NCI-H146 (cell line): ENCODE measurements at places on chromosomes 4 and X.

GRCh38 chrX:57918750-57919436 lies 8.6 kb upstream of the ZXDA start:
- DNase-seq: peak; percentile 51

GRCh38 chr4:24210332-24210902 lies 320.6 kb upstream of the PPARGC1A start:
- DNase-seq: no peak

DNA sequence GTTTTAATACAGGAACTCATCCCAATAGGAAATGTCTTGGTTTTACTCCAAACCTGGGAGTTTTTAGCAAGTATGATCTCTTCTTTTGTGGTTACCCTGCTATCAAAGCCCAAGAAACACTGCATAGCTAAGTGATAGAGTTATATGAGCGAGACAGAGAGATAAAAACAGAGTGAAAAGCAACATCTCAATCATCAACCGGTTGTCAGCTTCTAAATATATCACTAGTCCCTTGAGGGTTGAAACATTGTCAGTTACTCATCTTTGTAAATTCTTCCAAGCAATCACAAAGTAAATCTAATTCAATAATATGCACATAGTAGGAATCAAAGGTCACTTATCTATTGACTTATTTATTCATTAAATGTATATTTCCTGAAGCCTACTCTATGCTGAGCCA lies 483.9 kb downstream of the IDS start:
- no peak for DNase-seq

GRCh38 chr4:176380352-176381157 lies 60.8 kb downstream of the SPCS3 start:
- DNase-seq: peak; percentile 4

DNA sequence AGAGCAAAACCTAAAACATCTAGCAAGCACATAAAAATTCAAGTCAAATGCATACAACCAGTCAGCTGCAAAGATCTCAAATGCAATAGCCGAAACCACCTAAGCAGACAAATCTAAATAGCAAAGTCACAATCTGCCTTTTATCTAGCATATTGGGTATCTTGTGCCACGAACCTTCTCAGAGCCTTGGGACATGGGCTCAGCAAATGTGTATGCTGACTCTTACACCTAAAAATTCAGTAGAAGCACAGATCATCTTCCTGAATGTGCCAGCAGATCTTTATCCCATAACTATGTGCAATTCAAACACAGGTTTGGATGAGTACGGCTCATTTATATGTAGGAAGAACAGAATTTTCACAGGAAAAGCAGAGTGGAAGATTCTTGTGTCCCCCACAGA lies 492.1 kb downstream of the INPP4B start:
- DNase-seq: no peak

DNA sequence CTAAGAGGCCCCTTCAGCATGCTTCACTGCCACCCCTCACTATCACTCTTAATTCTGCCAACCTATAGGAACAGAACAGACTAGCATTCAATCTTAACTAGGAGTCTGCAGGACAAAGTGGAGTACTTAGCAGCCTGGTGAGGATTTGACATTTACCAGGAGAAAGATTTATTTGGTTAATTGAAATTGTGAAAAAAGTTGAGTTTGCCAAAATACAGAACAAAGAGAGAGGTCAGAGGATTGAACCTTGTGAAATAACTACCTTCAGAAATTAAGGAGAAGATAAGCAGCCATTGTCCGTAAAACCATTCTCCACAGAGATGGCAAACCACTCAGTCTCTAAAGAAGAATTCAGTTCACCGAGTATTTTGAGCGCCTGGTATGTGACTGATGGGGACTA lies 41.8 kb upstream of the IQCM start:
- no peak for DNase-seq

GRCh38 chr4:138162259-138162658 lies 79.9 kb downstream of the SLC7A11 start:
- no peak for DNase-seq

GRCh38 chrX:49291615-49292337 lies 11.7 kb upstream of the GAGE10 start:
- DNase-seq: peak; percentile 20

GRCh38 chr4:25061602-25062001 lies 30.9 kb upstream of the LGI2 start:
- no peak for DNase-seq

DNA sequence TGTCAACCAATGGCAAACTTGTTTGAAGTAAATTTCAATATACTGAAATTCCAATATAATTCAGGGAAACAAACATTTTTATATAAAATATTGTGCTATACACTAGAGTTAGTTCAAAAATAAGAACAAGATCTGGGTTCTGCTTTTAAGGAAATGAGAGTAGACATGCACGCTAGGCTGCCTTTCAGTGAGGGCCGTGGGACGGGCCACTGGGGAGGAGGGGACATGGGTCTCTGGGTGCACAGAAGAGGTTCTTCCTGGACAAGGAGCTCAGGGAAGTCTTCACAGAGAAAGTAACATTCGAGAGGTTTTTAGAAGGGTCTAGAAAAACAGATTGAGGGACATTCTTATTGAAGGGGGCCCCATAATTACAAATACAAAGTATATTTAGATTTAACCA lies 64.4 kb downstream of the SHROOM3 start:
- no peak for DNase-seq

DNA sequence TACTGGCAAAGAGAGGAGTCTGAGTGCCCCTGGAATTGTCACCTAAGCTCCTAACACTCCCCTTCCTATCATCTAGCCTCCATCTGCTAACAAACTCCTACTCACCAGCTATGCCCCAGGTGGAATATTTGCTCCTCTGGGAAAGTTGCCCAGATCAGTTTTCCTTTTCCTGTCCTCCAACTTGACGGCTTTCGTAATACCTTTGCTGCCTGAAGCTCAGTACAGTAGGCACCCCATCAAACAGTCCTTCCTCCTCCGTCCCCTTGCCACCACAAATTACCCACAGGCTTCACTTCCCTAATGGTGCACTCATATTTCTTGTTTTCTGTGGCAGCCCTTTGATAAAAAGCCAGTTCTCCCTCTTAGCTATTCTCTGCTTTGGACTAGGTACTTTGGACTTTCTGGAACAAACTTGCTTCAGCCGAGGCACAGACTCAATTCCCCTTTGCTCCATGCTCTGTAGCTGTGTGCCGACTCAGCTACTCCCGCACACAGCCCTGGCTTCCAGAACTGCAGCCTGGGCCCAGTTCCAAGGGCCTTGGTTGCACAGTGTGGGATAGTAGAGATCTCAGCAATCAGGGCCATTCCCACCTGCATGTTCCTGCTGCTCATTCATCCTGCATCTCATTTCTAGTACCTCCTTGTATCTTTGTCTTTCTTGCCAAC lies 605.1 kb downstream of the BCOR start:
- DNase-seq: no peak

- DNase-seq: no peak
These were observed 9.7 kb downstream of the GRIPAP1 start for GRCh38 chrX:48992341-48992740.

DNA sequence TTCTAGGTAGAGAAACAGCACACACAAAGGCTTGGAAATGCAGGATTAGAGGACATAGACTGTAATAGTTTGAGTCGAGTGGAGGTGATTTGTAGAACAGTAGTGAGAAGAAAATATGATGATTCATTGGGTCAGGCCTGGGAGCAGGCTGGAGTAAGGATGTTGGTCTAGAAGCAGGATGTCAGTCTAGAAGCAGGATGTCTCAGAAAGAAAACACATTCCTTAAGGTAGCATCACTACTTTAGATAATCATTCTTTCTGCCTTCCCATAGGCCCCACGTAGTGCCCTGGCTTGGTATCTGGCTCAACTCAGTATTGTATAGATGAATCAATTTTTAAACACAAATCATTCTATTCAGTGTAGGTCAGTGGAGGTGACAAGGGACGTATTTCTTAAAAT lies 11.2 kb upstream of the DACH2 start:
- no peak for DNase-seq

GRCh38 chrX:15350329-15350996 lies 15.1 kb upstream of the PIGA start:
- DNase-seq: no peak

DNA sequence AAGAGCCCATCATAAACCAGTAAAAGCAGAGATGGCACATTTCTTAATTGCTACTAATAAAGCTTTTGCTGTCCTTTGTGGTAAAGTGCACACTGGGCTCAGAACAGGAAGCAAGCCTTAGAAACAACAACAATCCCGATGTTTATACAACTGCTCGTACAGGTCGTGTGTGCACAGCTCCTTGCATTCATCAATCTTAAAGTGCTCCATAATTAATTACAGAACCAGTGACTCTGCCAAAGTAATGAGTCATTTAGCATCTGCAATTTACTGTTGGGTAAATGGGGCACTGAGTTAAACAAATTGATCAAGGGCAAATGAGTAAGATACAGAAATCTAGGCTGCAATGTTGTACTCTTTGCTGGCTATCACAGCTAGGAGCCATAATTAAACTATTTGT lies 61.3 kb upstream of the TXK start:
- peak; percentile 87 for DNase-seq

DNA sequence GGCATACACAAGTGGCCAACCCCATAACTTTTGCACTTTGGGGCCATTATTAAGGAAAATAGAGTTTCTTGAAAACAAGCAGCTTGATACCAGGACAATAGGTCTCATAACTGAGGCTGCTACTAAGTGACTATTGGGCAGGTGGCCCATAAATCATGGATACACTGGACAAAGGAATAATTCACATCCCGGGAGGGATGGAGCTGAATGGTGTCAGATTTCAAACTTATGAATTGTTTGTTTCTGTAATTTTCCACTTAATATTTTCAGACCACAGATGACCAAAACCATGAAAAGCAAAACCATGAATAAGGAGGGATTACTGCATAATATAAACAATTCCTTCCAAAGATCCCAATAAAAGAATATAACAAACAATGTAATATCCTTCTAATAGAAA lies 114.4 kb downstream of the WDFY3 start:
- peak; percentile 68 for DNase-seq

DNA sequence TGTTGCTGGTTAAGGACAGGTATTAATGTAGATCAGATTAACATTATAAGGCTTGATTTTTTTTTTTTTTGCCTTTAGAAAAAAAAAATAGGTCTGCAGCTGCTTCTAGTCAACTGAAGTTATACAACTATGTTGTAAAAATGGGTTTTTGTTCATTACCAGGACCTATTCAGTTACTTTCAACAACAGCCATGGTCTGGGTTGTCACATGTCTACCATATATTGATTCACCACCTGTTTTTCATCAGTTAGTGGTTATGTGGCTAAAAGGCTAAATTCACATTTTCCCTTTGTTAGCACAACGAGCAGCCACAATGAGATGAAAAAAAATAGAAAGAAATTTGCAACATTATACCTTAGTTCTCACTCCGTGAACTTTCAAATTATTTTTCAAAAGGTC lies 45.5 kb downstream of the GLRB start:
- no peak for DNase-seq

- DNase-seq: no peak
These were observed 19.9 kb downstream of the SORCS2 start for GRCh38 chr4:7212101-7212674.

DNA sequence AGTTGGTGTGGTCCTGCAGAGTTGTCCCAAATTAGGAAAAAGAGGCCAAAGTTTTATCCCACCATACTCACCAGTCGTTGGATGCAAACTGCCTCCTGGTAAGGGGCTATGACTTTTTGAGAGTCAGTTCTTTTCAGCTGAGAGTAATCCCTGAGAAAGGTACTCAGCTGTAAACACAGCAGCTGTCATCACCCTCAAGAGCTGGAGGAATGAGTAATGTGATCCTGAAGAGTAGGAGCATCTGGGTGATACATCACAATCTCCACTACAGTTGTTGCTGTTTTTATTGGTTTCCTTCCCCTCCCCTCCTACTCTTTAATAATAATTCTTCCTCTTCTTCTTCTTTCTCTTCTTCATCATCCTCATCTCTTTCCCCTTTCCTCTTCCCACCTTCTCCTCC lies 5.7 kb downstream of the MAGEE1 start:
- DNase-seq: no peak

- DNase-seq: no peak
These were observed 332.7 kb downstream of the UNC5C start for GRCh38 chr4:95215991-95216605.

DNA sequence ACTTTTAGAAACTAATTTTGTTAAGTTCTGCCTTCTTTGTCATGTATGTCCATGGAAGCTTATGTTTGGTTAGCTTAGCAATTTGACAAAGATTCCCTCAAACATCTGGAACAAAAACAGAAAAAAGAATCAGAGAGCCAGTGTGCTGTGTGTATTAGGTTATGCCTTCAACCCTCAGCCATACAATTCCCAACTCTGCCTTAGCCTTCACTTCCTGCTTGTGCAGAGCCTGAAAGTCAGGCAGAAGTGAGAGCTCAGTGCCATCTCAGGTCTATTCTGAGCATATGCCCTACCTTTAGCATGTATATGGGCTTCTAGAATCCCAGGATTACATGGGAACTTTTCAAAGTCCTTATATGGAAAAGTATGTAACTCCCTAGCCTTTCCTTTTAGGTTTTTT lies 58.2 kb upstream of the STOX2 start:
- no peak for DNase-seq

DNA sequence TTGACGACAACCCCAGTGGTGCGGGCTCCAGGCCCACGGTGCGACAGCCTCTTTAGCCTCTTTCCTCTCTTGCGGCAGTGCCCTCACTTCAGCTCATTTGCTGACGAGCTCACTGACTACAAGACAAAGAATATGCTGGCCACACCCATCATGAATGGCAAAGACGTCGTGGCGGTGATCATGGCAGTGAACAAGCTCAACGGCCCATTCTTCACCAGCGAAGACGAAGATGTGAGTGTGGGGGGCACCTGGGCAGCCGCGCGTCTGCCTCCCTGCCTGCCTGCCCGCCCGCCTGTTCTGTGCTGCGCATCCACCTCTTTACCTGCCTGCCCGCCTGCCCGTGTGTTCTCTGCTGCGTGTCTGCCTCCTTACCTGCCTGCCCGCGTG lies 9.2 kb downstream of the PDE6B start:
- DNase-seq: no peak

DNA sequence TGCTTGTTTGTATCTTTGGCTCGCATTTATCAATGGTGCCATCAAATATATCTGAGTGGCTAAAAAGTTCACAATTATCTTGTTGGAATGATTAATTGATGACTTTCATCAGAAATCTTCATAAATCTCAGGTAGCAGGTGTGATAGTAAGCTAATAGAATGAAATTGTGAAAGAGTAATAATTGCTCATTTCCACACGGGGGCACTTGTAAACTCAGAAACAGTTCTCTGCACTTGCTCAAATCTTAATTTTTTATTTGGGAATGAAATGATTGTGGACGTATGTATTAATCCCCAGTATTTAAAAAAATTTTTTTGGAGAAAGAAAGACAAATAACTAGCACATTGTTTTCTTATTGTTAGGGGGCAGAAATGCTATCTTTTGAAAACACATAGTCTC lies 132.8 kb downstream of the DTHD1 start:
- DNase-seq: no peak

DNA sequence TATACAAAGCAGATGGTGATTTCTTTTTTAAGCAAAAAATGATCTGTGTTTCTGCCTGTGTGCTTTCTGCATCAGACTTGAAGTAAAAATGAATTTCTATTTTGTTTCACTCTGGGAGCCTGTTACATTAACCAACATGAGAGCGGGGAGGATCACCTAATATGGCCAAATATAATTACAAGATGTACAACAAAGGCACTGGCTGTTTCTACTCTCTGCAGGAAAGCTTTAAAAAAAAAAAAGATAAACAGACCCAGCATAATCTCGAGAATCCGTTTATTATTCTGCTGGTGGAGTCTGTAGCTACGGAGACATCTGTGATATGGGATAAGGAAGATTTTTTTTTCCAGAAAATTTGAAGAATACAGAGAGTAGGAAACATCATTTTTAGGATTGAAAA lies 103.6 kb downstream of the COMMD8 start:
- DNase-seq: peak; percentile 2

- no peak for DNase-seq
These were observed 3.6 kb downstream of the NKX1-1 start for GRCh38 chr4:1402516-1403091.

GRCh38 chr4:147765121-147765529 lies 33.2 kb downstream of the ARHGAP10 start:
- no peak for DNase-seq
